ENCODE measurements at places on chromosomes 1 and 21.

- DNase-seq, result no peak
Measured at GRCh38 chr1:183461350-183461749, 10.9 kb upstream of the SMG7 start.

DNA sequence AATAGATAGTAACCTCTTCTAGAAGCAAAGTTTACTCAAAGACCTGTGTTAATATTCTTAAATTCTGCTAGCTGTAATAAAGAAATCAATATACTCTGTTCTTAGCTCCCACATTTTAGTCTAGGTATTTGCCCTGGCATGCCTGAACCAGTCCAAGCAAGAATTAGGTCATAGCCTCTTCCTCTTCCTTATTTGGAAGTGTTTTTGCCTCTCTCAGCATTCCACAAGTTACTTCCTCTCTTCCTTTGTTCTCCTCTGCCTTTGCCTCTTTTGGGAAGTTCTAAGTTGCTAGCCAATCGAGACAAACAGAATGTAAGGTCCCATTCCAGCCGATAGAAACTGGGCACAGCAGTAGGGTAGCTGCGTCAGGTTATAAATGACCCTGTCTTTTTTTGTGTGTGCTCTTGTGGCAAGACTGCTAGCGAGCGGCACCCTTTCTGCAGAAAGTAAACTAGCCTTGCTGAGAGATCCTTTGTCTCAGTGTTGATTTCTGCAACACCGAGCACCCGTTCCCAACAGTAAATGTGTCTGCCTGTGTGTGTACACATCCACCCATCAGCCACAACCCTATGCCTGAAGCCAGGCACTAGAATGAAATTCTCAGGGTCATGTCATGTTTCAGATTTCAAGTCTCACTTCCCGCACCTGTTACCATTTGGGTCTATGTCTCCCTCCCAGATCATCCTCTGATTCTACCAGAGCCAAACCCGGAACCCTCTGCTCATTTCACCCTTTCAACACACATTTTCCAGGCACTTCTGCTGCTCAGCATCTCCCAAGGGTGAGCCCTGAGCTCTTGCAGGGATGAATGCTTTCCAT, 37.5 kb downstream of the LRRC3 start:
- DNase-seq, result no peak

DNA sequence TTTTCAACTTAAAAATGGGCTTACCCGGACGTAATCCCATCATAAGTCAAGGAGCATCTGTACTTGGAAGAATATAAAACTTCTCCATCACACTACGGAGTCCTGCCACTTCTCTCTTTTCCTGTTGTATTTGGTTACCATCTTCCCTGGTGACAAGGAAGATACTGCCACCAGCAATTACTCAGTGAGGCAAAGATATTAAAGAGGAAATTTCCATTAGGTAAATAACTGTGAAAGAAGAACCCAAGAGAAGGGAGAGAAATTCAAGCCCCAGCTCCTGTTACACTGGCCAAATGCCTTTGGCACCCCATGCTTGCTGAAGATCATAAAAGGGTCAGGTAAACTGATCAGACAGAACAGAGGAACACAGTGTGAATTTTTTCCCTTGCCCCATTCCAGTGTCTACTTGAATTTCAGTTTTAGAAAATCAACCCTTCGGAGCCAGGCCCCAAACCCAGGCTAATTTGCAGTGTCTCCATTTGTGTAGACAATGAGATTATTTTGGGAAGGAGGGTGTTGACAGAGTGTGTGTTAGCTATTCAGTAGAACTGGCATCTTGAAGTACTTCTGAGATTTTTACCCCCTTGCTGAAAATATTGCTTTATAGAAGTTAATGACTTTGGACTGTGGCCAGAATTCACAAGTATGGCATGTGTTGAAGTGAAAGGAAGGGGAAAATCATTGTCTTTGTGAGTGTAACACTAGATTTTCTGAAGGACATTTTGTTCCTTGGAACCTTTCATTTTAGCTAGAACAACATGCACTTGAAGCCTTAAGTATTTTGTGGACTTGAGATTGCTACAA, 167.1 kb downstream of the DHRS3 start:
- no peak for DNase-seq

DNA sequence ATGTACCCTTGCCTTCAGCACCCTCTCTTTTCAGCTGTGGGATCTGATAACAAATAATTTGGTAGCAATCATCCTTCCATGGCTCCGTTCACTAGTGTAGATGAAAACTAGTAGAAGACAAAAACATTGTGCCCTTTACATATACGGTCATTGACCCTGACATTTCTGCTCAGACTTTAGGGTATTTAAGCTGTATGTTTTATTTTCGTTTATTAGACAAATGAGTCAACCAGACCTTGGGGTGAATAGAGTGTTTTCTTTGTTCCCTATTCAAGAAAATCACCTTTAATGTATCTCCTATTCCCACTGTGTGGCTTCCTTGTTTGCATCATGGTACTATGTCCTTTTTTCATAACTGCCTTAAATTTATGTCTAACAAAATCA, 187.3 kb downstream of the VAV3 start:
- DNase-seq, result no peak

GRCh38 chr1:229880271-229881170, 186.5 kb upstream of the GALNT2 start:
- DNase-seq, result no peak

Measured in stimulated activated CD8-positive, alpha-beta memory T cell treated with anti-CD3 and anti-CD28 coated beads, Interleukin-7, amount 100 ng/mL, for 1 hour (primary cell).